Thymus (tissue), 14 donors: ENCODE measurements at places on chromosomes 16 and 17. TPM values are rescaled to one million over a fixed set of nuclear protein-coding genes. Genes with fewer than 3 reads are reported as not detected.

- no peak for DNase-seq
These were observed 91.4 kb upstream of the CCL2 start for GRCh38 chr17:34163646-34164045.

FBRS gene
- polyA plus RNA-seq: 60.8 TPM

ZNF785 gene
- polyA plus RNA-seq: 7.8 TPM

GPR142 gene
- 0.16 TPM for polyA plus RNA-seq

GRCh38 chr16:87132361-87133014 lies 184.7 kb downstream of the C16orf95 start:
- DNase-seq: no peak

DNAI2 gene
- 0.78 TPM for polyA plus RNA-seq

DNA sequence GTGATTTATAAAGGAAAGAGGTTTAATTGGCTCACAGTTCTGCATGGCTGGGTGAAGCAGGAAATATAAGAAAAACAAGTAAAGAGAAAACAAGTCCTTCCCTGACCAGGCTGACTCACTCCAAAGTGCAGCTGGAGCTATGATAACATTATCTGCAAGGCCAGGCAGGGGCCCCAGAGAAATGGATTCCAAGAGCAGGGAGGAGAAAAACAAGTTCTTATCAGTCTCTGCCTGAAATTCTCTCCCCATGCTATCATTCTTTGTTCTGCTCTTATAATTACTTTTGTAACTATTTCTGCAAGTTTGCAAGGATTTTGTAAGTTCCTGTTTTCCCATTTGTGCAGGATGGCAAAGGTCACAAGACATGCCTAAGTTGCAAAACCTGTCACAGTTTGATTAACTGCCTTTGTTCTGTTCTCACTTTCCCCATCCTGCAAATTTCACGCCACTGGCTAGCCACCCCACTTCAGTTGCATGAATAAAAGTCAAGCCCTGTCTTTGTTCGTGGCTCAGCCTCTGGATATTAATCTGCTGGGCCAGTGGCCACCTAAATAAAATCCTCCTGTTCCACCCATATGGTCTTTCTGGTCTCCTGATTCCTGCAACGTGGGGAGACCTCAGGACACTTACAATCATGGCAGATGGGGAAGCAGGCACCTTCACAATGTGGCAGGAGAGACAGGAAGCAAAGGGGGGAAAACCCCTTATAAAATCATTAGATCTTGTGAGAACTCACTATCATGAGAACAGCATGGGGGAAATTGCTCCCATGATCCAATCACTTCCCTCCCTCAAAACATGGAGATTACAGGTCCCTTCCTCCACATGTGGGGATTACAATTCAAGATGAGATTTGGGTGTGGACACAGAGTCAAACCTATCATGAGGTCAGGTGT lies 13.1 kb downstream of the ABCA9 start:
- no peak for DNase-seq

DNA sequence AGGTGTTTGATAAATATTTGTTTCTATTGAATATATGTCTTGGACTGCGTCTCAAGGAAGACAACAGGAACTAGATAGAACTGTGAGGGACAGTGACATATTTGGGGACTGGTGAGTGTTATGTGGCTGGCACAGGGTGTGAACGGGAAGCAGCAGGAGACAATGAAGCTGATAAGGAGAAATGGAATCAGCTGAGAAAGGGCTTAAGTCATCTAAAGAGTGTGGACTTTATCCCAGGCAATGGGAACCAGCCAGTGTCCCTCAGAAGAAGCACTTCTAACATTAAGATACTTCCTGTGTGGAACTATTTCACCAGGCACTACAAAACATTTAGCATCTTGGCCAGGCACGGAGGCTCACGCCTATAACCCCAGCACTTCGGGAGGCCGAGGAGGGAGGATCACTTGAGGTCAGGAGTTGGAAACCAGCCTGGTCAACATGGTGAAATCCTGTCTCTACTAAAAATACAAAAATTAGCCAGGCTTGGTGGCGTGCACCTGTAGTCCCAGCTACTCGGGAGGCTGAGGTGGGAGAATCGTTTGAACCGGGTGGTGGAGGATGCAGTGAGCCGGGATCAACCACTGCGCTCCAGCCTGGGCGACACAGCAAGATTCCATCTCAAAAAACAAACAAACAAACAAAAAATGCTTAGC lies 41.2 kb downstream of the ARHGAP17 start:
- no peak for DNase-seq

MYH1 gene
- 0.23 TPM for polyA plus RNA-seq

DNA sequence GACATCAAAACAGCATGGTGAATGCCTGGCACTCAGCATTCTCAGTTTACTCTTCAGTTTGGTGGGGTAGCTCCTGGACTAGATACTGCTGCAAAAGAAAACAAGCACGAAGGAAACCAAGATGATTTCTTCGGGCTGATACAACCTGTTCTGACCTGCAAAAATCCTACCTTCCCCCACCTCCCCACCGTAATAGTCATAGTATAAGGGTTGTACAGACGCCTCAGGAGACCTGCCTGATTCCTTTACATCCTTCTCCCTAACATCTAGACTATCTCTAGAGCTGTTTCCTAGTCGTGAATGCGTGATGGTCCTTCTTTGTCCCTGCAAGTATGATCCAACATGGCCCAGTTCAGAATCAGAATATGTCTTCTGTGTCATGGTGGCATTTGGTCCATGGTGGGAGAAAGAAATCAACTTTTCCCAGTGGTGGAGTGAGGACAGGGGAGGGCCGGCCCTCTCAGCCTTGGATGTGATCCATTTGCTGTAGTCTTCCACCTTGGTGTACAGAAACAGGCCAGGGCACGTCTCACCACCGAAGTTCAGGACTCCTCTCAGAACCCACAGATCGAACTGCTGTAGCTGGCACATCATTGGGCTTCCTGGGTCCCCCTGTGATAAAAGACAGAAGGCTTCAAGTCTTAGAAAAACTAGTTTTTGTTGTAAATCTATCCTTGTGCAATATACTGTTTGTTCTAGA lies 14.5 kb downstream of the PRSS54 start:
- DNase-seq: peak; percentile 22

- no peak for DNase-seq
These were observed 790.8 kb upstream of the SOX9 start for GRCh38 chr17:71330099-71330375.

SLC22A31 gene
- polyA plus RNA-seq: 0.94 TPM

DNA sequence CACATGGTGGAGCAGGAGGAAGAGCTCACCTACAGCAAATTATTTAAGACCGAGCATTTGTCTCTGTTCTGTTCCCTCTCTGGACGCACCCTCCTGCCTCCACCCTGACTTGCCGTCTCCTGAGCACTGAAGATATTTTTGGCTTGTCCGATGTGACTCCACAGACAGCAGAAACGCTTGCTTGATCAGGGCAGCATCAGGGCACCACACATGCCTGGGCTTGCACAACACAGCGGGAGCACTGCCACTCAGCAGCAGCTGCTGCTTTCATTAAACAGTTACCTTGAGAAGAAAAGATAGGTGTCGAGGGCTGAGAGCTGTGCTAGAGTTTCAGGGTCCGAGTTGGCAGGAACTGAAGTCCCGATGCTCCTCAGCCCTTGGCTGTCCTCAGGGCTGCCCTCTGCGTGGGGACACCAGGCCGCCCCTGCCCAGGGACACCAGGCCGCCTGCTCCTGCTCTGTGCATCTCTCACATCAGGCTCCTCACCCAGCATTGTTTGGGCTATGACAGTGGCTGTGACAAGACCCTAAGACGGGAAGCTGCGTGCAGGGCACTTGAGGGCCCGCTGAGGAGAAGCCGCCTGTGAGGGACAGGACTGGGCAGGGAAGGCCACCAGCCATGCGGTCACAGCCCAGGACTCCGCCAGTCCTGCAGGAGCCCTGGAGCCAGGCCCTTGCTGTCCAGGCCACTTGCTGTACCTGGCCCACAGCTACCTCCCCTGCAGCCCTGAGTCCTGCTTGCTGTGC lies 21.3 kb upstream of the CDH15 start:
- no peak for DNase-seq

- no peak for DNase-seq
These were observed 3.6 kb downstream of the SLC43A2 start for GRCh38 chr17:1625053-1625452.

SLC12A3 gene
- 0.34 TPM for polyA plus RNA-seq

TRAPPC2L gene
- polyA plus RNA-seq: 49.1 TPM

- no peak for DNase-seq
These were observed 5.8 kb upstream of the CBX4 start for GRCh38 chr17:79844869-79845600.

DNA sequence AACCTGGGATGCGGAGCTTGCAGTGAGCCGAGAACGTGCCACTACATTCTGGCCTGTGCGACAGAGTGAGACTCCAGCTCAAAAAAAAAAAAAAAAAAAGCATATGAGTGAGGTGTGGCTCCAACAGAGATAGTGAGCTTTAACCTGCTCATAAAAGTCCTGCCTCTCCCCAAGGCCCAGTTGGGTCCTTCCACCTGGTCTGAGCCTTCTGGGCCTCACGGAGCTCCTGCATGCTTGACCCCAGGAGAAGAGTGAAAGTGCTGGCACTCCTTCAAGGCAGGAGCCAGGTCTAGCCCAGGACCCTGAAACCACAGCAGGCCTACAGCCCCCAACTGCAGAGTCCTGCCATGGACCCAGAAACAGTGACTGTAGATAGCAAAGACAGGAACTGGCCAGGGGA lies 17.7 kb downstream of the HSD11B2 start:
- DNase-seq: no peak

DNA sequence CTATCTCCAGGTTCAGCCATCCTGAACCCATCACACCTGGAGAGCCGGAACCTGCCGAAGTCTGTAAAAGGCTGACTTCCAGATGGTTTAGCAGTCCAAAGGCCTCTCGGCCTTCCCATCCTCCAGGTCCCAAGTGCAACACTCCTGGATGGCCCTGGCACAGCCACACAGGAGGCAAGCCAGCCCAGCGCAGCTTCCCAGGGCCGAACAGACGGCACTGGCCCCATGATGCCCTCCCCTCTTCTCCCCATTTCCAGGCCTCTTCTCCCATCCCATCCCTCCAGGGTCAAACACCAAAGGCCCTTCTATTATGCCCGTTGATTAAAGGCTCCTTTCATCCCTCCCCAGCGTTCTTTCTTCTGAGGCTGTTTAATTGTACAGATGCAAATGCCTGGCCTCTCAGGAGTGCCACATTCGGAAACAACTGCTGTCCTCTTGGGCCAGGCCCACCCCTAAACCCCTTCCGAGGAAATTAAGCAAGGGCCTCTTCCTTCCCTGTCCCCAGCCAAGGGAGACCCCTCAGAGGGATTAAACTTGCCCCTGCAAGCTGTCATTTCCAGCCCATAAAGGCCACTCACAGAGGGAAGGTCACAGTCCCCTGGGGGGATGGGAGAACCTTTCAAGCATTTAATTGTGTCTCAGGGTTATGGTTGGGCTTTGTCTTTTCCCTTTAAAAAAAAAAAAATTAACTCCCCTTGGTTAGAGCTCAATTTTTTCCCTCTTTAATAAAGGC lies 30.8 kb downstream of the AXIN2 start:
- no peak for DNase-seq

CACNG1 gene
- polyA plus RNA-seq: 2.4 TPM

DNA sequence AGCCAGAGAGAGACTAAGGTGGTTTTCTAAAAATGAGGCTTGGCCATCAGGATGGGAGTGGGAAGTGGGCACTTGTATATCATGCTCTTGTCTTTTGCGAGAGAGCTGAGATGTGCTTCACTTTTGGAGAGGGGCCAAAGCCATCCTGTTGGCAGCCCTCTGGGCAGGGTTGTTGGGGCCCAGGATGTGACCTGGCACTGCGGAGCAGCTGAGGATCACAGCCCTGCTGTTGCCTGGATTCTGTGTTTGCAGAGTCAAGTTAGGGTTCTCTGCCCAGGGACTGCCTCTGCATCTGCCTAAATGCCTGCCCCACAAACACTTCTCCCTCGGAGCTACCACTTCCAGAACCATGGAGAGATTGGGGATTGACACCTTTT lies 71.2 kb downstream of the PLD6 start:
- DNase-seq: no peak

DNA sequence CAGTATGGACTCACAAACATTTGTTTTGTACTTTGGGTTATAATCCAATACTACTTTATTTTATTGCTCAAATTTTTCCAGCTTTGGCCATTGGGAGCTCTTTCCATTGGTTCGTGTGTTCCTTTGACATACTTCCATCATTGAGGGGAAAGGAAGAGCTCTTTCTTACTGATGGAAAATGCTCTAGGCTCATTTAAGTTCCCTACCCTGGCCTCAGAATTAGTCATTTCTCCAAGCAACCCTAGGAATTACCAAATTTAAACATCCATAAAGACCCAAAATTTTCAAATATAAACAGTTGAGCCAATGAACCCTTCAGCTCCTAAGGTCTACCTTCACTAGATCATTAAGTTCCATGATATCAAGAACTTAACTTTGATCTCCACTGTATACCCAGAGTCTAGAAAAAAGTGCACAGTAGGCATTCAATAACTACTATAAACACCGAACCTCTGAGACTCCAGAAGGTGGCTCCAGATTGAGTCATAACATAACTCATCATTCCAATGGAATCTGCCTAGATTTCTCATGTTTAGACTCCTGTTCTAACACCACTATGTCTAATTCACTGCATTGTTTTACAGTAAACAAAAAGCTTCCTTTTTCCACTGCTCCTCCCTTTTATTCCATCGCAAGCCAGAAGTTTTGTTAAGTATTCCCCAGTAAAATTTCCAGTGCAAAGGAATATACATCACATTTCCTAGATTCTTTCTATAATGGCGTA lies 39.0 kb downstream of the SMURF2 start:
- DNase-seq: no peak
